DMS79 treated with DMSO at 0.1 percent for 48 hours (cell line): ENCODE measurements at places on chromosomes 16 and 17.

DNA sequence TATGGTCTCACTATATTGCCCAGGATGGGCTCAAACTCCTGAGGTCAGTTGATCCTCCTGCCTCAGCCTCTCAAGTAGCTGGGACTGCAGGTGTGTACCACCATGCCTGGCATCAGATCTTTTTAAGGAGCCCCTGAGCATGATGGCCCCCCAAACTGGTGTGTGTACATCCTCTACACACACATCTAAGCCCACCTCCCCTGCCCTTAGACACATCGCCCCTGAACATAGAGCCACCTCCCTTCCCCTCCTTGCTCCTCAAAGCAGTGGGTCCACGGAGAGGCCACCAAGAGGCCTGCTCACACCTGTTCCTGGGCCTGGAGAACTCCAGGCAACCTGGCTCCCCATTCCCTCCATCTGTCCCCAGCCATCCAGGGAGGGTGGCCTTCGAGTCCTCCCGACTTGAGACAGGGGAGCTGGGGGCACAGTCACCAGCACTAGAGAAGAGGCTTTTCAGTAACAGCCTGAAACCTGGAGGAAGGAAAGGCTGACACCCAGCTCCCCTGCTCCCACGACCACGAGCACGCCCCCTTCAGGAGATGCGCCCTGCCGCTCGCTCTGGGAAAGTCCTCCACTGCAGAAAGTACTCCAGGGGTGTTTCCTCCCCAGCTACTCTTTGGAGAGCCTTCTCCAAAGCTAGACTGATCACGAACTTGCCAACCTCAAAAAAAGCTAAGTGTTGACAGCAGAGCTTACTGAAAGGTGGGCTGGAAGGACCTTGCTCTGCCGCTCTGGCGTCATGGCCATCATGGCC lies 12.6 kb upstream of the PRR29 start:
- DNase-seq, result no peak

DNA sequence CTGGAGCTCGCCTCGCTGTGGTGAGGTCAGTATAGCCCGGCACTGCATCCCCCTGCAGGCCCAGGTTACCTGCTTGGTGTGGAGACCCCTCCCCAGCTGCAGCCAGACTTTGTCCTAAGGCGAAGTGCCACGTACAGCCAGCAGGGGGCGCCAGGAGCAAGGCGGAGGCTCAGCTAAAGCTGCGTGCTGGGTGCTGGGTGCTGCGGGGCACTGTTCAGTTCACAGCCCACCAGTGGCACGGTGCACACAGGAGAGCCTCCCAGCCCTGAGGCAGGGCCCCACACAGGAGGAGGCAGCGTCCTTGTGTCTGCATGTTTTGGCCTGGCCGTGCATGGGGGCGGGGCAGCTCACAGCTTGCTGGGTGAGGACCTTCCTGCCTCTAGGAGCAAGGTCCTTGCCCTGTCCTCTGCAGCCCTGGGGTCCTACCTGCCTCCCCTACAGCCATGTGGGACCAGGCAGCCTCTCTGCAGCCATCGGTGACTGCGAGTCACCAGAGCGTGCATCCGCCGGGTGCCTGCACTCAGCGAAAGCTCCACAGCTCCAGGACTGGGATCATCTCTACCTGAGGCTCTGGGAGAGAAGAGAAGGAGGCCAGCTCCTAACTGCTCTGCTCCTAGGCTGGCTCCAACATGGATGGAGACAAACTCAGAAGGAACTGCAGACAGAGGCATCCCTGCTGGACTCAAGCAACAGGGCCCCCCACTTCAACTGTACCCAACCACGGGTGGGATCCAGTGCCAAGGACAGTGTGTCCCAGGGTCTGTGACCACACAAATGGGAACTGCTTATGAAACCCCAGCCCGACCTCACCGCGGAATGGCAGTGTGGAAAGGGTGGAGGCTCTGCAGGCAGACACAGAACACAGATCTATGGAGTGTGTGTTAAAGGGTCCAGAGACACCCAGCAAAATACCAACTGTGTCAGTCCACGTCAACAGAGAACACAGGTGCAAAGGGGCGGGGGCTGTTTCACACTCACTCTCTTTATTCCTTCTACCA lies 19.0 kb downstream of the SLC7A5 start:
- DNase-seq, result peak; percentile 8

- no peak for DNase-seq
Measured at GRCh38 chr16:24141466-24141865, 114.7 kb upstream of the CACNG3 start.

DNA sequence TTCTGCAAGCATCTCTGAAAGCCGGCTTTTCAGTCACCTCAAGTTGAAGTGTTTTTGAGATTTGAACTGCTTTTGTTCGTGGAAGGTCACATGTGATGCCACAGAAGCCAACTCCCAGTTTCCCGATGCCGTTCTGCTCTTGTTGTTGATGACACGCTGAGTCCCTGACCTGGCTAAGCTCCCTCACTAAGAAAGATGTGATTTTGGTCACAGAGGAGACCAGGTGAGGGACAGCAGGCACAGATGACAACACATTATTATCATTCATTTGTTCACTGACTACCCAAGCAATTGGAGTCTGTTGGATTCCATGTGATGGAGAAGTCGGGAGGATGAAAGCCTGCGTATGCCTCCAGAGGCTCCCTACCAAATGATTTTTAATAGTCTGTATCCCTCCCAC lies 822.4 kb upstream of the RBFOX1 start:
- peak; percentile 71 for DNase-seq

GRCh38 chr17:4908711-4909496 lies 6.0 kb upstream of the CHRNE start:
- peak; percentile 78 for DNase-seq

DNA sequence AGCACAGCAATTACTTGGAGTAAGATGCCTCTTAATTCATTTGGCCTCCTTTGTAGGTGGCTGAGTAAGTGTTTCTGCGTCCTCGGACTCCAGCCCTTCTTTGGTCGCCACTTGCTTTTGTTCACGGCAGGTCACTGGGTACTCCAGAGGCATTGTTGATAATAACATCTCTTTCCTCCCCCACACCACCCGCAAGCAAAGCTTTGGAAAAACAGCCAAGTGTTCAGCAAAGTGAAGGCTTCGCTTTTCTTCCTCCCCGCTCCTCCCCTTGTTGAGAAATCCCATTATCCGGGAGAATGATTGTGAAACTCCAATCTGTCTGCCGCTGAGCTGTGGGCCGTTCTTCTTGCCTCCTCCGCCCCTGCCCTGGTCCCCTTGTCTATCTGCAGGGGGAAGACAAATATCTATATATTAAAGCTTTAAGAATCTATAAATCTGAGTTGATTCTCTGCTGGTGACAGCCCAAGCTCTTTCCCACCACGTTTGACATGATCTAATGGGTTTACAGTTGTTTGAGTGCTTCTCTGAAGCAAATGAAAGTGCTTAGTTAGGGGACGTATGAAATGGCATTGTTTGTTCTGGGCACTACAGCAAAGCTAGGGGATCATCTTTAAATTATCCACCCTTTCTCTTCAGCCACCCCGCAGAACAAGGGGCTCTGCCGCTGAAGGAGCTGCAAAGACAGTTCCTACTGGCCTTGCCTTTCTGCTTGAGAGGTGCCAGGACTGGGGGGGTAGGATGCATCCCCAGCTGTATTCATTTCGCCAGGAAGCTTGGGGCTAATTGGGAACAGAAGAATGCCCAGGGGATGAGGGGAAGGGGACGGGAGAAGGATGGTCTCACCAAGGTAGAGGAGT lies 167.1 kb downstream of the CCDC182 start:
- DNase-seq, result peak; percentile 72

GRCh38 chr16:30870904-30871303 lies 23.0 kb downstream of the BCL7C start:
- no peak for DNase-seq

DNA sequence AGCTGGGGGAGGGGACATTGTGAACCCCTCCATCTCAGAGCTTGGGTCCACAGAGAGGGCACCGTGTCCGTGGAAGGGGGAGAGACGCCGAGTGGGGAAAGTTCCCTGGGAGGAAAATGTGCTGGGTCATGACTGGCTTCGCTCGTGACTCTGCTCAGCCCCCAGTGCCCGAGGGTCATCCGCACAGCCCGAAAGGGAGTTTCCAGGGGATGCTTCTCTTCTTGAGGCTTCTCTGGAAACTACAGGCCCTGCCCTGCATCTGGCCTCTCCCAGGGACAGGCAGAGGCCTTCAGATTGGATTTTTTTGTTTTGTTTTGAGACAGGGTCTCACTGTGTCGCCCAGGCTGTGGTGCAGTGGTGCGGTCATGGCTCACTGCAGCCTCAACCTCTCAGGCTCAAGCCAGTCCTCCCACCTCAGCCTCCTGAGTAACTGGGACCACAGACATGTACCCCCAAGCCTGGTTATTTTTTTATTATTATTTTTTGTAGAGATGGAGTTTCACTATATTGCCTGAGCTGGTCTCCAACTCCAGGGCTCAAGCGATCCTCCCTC lies 9.8 kb upstream of the GSE1 start:
- DNase-seq, result no peak

GRCh38 chr17:41416479-41416878 lies 7.9 kb downstream of the KRT37 start:
- DNase-seq, result no peak

GRCh38 chr17:78808163-78808562 lies 26.1 kb upstream of the CYTH1 start:
- DNase-seq, result no peak

DNA sequence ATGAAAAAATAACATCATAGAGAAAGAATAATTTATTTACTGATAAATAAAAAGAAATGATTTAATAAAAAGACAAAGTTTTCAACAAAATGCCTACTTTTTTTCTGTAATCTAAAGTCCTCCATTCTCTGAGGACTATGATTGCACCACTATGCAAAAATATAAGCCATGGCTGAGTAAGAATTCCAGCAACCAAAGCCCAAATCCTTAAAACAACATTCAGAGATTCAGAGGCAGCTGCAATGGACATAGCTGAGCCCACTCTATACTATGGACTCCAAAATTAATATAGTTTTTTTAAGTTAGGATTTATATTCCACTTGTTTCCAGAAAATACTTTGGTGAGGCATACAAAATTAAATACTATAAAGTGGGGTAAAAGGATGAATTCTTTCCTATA lies 169.5 kb upstream of the C17orf78 start:
- DNase-seq, result no peak

GRCh38 chr17:78648293-78648692 lies 71.1 kb upstream of the DNAH17 start:
- DNase-seq, result no peak

DNA sequence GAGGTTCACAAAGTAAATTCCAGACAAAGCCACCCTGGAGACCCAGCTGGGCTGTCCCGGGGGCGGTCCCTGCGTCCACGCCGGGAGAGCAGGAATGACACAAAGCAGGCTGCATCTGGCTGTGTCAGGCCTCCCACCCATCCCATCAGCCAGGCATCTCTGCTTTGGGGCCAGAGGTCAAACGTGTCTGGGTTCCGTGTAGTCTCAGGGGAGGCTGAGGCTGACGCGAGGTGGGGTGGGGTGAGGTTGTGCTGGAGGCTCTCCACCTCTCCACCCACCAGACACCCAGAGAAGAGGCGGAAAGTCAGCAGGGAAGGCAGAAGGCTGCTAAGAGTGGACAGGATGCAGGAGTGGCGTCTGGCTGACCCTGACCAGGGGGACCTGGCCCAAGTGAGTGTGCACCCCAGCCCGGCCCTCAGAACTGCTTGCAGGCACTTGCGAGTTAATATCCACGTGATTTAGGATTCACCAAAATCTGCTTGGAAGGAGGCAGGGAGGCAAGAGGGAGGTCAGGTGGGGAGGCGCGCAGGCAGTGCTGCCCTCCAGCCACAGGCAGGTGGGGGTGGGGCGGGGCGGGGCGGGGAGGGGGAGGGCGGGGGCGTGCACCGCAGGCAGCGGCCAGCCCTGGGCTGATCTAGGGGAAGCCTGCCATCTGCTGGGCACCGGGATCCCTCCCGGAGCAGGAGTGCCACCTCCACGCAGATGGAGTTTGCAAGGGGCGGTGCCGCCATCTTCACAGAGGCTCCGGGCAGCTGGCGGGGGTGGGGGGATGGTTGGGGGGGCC lies 44.3 kb downstream of the TBC1D16 start:
- peak; percentile 44 for DNase-seq

DNA sequence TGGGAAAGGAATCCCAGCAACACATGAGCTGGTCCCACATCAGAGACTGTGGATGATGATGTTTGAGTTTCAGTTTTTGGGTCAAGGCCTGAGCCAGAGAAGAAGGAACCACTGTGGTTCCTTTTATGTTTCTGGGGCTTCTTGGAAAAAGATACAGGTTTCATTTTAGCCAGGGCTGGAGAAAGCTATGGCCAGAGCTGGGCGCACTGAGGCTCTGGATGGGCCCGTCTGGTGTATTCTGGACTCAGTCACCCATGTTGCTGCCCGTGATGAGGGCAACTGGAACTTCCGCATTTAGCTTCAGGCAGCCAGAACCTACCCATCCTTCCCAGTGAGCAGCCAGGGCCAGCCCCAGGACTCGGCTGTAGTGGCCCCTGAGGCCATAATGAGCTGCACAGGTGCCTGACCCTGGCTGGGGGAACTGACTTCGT lies 15.0 kb upstream of the PITPNA start:
- no peak for DNase-seq
